ENCODE measurements at places on chromosomes 13 and 19.

DNA sequence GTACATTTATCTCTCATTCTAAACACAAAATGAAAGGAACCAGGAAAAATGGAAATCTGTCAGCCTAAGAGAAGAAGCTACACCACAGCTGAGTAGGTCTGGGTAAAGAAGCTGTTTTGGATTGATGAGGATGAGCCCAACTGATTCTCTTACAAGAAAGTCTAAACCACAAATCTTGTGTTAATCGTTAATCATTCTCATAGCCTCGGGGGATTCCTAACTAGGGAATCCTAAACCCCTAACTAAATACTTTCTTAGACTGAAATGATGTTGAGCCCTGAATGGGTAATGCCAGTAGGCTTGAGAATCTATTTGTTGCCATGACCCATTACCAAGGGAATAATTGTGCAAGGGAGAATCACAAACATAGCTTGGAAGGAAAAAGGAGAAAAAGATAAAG is 327.5 kb upstream of the SPRY2 start:
- no peak for DNase-seq

DNA sequence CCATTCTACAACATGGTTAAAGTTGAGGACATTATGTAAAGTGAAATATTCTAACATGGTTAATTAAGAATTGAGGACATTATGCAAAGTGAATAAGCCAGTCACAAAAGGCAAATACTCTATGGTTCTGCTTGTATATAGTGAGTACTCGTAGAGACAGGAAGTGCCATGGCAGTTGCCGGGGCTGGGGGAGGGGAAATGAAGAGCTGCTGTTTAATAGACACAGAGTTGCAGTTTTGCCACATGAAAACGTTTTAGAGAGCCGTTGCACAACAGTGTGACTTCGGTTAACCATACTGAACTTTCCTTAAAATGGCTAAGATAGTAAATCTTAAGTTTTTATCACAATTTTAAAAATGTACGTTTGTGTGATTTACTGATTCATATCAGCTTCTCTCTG is 176.9 kb downstream of the SHISA2 start:
- DNase-seq = no peak

- DNase-seq = no peak
Observed at GRCh38 chr13:100657881-100658315, 16.7 kb downstream of the TMTC4 start.

DNA sequence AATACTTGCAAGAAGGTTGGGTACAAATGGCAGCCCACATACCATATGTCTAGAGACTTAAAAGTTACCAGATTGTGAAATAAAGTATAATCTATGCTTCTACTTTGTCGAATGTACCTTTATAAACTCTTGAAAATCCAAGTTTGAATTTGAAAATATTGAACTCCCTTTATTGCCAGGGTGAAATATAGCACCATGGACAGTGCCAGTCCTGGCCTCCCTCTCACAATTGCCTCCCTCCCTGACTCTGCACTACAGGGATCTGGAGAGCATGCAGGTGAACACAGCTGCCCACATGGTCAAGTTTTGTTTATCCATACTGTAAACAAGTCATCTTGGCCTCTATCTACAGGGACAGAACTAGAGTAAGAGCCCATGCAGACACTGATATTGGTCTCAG is 394.1 kb upstream of the SLITRK6 start:
- DNase-seq = no peak

Measured in skeletal muscle cell (primary cell).